CD4-positive, alpha-beta memory T cell (primary cell): ENCODE measurements at places on chromosomes 11 and 22. TPM values are rescaled to one million over a fixed set of nuclear protein-coding genes. Genes with fewer than 3 reads are reported as not detected.

SAA1 gene
- total RNA-seq, result not detected

RASSF10 gene
- total RNA-seq, result not detected

ARHGEF17 gene
- total RNA-seq, result not detected

OR8G5 gene
- total RNA-seq, result not detected

TOB2 gene
- 38.7 TPM for total RNA-seq
